ENCODE measurements at places on chromosomes 4 and X. TPM values are rescaled to one million over a fixed set of nuclear protein-coding genes. Genes with fewer than 3 reads are reported as not detected.

Gene BEX4
- total RNA-seq, result 121 TPM

Gene UBA1
- 204 TPM for total RNA-seq

GRCh38 chrX:150504397-150505182 lies 63.8 kb upstream of the MTM1 start:
- H3K4me1 ChIP-seq, result peaks cover 61% of the 10 kb centered on the region
- H3K4me3 ChIP-seq, result no peak overlapping the region
- H3K36me3 ChIP-seq, result no peaks in the 10 kb centered on the region
- H3K27me3 ChIP-seq, result no peaks in the 10 kb centered on the region
- peak overlapping the region; percentile 90 for H3K27ac ChIP-seq

DNA sequence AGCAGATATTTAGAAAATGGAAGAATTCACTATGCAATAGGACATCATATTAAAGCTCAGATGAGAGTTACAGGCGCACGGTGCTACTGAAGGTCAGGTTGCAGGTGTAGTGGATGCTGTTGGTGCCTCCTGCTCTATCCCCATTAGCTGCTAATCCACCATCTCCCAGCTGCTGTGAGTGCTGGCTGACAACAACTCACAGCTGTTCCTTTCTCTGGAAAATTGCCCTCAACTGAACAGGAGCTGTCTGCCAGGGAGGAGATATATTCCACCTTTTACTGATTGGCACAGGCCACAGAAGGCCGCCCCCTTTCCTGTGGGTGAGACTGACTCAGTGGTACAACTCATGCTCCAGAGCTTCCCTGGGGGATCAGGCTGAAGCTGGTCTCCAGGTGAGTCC lies 48.7 kb downstream of the UCHL1 start:
- H3K4me3 ChIP-seq, result no peak overlapping the region
- no peak for DNase-seq
- H3K4me1 ChIP-seq, result peaks cover 22% of the 10 kb centered on the region
- H3K36me3 ChIP-seq, result no peaks in the 10 kb centered on the region

GRCh38 chr4:158529505-158529904 lies 7.8 kb downstream of the RXFP1 start:
- H3K4me1 ChIP-seq, result no peaks in the 10 kb centered on the region
- H3K36me3 ChIP-seq, result no peaks in the 10 kb centered on the region
- no peaks in the 10 kb centered on the region for H3K27me3 ChIP-seq
- no peak overlapping the region for H3K4me3 ChIP-seq
- H3K27ac ChIP-seq, result no peak overlapping the region
- no peak for DNase-seq

- DNase-seq, result no peak
- H3K36me3 ChIP-seq, result peaks cover 38% of the 10 kb centered on the region
- H3K27ac ChIP-seq, result no peak overlapping the region
- no peaks in the 10 kb centered on the region for H3K27me3 ChIP-seq
These were observed 9.0 kb downstream of the EIF1AX start for GRCh38 chrX:20132666-20133065.

DNA sequence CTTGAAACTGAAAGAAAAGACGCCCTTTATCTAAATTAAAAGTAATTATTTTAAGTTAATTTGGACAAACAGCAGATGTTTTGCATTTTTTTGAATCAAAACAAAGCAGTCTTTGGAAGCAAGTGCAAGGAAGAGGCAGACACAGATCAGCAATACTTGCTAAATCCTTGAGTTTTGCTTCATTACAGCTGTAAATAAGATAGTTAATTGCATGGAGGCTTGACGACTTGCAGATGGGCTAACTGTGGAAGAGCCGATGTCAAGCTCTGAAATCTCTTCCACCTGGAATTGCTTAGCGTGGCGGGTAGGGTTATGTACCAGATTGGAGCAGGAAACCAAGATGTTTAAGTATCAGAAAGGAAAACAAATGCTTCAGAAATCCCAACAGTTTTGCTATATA lies 148.8 kb downstream of the POLA1 start:
- H3K27ac ChIP-seq, result no peak overlapping the region
- H3K4me1 ChIP-seq, result peaks cover 12% of the 10 kb centered on the region
- no peak for DNase-seq
- no peaks in the 10 kb centered on the region for H3K27me3 ChIP-seq

DNA sequence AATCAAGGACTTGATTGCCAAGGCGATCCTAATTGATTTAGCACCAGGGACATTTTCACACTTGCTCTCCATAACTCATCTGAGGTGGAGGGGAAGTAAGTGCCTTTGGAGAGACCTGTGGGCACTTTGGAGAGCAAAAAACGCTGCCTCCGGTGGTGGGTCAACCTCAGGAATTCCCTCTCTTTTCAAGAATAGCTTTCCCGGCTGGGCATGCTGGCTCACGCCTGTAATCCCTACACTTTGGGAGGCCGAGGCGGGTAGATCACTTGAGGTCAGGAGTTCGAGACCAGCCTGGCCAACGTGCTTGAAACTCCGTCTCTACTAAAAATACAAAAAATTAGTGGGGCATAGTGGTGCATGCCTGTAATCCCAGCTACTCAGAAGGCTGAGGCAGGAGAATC lies 49.2 kb downstream of the PRPS1 start:
- no peak overlapping the region for H3K4me3 ChIP-seq
- peak overlapping the region; percentile 94 for H3K27ac ChIP-seq
- no peaks in the 10 kb centered on the region for H3K36me3 ChIP-seq

GRCh38 chr4:68272860-68273259 lies 27.4 kb upstream of the TMPRSS11B start:
- H3K36me3 ChIP-seq, result no peaks in the 10 kb centered on the region
- H3K4me1 ChIP-seq, result no peaks in the 10 kb centered on the region
- no peak for DNase-seq
- H3K4me3 ChIP-seq, result no peak overlapping the region
- no peaks in the 10 kb centered on the region for H3K27me3 ChIP-seq
- H3K27ac ChIP-seq, result no peak overlapping the region

GRCh38 chr4:135032670-135033069 lies 831.1 kb upstream of the PABPC4L start:
- H3K4me3 ChIP-seq, result no peak overlapping the region
- no peaks in the 10 kb centered on the region for H3K4me1 ChIP-seq
- no peak overlapping the region for H3K27ac ChIP-seq
- H3K36me3 ChIP-seq, result no peaks in the 10 kb centered on the region
- DNase-seq, result no peak

Gene LRP2BP
- 3.1 TPM for total RNA-seq

- no peak overlapping the region for H3K4me3 ChIP-seq
- peaks cover 4% of the 10 kb centered on the region for H3K4me1 ChIP-seq
- DNase-seq, result no peak
- H3K27ac ChIP-seq, result no peak overlapping the region
- no peaks in the 10 kb centered on the region for H3K36me3 ChIP-seq
- no peaks in the 10 kb centered on the region for H3K27me3 ChIP-seq
These were observed 11.7 kb upstream of the TMEM156 start for GRCh38 chr4:39043861-39044363.

Gene CCDC120
- 6.7 TPM for total RNA-seq

All from thyroid gland (tissue), 4 donors.